ENCODE measurements at places on chromosomes 12 and 14. TPM values are rescaled to one million over a fixed set of nuclear protein-coding genes. Genes with fewer than 3 reads are reported as not detected.

The HVCN1 gene
- 5.5 TPM for total RNA-seq

The SRSF9 gene
- total RNA-seq: 306 TPM

GRCh38 chr12:49505672-49506071 lies 33.2 kb upstream of the KCNH3 start:
- DNase-seq: no peak

The MTRFR gene
- total RNA-seq: 14.8 TPM

DNA sequence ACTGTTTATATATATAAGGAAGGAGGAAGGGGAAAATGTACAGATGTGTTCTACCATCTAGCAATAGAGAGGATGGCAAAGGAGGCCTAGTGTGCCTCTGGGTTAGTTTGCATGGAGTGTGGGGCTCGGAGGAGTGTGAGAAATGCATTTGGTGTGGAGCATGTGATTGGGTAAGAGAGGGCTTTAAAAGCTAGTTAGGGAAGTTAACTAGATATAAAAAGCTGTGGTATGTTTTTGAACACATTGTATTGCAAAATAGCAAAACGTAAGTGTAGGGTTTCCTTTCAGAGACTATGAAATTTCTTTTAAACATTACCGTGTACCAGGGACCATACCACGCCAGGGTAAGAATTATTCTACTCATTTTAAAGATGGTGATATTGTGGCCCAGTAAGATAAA lies 53.3 kb upstream of the STXBP6 start:
- DNase-seq: no peak

The PPP1R12A gene
- total RNA-seq: 93.5 TPM

The CKAP4 gene
- total RNA-seq: 59.6 TPM

The BCDIN3D gene
- total RNA-seq: 3.3 TPM

The PRIMA1 gene
- 2.3 TPM for total RNA-seq

DNA sequence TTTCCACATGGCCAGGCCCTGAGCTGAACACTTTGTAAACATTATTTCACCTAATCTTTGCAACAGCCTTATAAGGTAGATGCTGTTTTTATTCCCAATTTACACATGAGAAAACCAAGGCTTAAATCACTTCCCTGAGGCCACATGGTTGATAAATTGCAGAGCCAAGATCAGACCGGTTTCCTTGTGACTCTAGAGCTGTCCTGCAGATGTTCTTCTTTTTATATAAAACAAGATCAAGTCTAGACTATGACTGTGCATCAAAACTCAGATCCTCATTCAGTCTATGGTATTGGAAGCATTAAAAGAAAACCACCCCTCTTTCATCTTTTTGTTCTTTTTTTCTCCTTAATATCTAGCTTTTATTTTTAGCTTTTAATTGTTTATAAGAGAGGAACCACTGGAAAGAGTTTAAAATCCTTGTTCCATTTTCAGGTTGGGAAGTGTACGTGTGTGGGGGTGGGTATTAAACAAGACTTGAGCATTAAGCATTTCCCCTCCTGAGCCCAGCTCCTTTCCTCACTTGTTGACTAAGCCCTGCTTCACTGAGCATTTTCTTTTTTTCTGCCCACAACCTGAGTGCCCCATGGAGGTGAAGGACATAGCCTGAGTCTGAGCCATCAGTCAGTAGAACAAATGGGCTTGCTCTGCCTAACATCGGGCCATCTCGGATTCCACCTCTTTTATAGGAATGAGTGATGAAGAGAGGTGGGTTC lies 45.4 kb downstream of the GPATCH2L start:
- no peak for DNase-seq

The VCPKMT gene
- 13.5 TPM for total RNA-seq

The RD3L gene
- not detected for total RNA-seq

The LHX5 gene
- total RNA-seq: 2.1 TPM

The FAM90A1 gene
- total RNA-seq: 0.09 TPM

The ASCL1 gene
- total RNA-seq: 0.20 TPM

The PCED1B gene
- 3.3 TPM for total RNA-seq

DNA sequence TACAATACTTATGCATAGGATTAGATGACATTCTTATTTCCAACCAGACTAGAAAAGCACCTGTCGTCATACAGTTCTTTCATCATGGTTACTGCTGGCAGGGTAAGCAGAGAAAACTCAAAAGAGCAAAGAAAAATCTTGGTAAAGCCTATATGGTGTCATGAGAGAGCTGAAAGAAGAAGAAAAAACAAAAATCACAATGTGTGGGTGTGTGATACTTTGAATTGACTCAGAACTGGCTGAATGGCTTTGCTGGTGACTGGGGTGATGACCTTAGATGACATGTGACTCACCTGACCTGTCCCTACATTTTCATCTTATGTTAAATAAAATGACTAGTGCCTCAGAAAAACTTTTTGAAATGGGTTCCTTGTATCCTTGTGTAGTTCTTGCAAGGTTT lies 278.1 kb upstream of the LMO3 start:
- DNase-seq: no peak

DNA sequence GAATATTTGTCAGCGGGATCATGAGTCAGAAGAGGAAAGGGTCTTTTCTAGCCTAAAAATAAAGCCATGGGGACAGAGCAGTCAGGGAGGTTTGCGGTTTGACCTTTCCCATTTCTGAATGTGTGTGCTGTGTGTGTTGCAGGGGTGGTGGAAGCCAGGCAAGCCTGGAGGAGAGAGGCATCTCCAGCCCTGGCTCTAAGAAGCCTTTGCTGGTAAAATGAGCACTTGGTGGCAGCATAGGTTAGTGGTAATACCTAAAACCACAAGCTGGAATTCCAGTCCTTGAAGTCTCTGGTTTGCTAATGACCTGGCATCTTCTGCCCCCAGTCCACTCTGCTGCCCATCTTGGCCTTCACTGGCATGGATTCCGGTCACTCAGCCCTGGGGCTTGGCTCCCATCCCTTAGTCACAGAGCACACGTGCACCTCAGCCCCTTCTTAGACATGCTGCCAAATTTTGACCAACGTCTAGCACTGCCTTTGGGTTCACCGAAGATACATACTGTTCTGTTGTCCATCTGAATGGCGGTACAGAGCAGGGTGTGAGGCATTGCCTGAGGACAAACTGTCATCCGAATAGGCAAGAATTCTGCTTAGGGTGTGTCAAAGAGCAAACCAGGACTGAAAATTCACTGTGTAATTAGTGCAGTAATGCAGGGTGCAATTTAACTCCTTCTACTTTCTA lies 52.7 kb downstream of the KCNA5 start:
- no peak for DNase-seq

The SLC17A8 gene
- not detected for total RNA-seq

GRCh38 chr12:94754653-94755052 lies 104.3 kb upstream of the TMCC3 start:
- DNase-seq: no peak

The TAPBPL gene
- total RNA-seq: 1.4 TPM

DNA sequence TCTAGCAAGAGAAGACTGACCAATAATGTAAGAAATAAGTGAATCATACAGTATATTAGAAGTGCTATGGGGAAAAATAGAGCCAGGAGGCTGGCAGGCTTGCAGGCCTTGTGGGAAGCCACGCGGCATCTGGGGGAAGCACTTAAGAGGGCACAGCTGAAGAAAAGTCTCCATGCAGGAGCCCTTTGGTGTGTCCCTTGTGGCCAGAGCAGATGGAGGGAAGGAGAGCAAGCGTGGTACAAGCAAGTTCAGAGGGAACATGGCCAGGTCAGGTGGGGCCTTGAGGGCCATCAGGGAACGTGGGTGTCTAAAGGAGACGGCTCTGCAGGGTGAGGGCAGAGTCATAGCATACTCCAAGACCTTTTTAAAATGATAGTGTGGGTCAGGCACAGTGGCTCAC lies 51.7 kb downstream of the LRRC74A start:
- no peak for DNase-seq

The MOK gene
- total RNA-seq: 3.0 TPM

The PRH2 gene
- not detected for total RNA-seq

DNA sequence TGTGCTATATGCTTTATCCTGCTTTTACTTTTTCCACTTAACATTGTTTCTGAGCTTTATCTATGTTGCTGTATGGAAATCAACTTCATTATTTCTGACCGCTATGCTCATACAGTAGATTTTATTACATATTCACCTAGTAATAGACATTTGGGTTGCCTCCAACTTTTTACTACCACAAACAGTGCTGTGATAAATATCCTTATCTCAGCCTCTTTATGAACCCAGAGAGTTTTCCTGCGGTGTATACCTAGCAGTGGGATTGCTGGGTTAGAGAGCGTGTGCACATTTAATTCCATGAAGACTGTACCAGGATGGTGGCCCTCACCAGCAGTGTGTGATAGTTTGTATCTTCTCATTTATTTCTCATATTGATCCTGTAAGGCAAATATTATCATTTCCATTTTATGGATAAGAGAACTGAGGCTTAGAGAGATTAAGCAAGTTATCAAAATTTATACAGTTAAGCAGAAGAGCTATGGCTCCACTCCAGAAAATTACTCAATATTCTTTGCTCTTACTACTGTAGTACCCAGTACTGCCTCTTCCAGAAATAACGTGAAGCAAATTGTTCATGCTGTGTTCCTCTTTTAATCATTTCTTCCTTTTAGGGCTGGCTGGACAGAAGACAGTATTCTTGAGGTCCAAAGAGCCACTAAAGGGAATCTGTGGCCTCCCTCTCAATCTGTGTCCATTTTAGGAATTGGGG lies 26.3 kb upstream of the CISTR start:
- DNase-seq: no peak

DNA sequence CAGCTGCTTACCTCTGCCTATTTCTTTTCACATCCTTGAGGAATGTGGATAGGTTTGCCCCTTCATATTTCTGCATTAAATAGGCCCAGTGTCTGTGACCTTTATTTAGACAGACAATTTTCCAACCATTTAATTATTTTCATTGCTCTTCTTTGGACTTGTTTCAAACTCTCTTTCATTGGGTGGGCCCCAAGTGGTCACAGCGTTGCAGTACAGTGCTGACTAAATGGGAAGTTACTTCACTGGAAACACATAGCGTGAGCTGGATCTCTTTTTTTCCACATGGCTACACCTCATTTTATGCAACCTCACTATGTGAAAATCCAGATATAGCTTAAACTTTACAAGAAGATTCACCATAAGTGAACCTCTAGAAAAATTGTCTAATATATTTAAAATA lies 438.9 kb downstream of the ADAMTS20 start:
- no peak for DNase-seq

DNA sequence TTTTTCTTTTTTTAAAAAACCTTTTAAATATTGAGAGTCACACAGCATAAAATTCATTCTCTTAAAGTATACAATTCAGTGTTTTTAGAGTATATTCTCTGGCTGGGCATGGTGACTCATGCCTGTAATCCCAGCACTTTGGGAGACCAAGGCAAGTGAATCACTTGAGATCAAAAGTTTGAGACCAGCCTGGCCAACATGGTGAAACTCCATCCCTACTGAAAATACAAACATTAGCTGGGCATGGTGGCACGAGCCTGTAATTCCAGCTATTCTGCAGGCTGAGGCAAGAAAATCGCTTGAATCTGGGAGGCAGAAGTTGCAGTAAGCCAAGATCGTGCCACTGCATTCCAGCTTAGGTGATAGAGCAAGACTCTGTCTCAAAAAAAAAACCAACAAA lies 68.4 kb upstream of the BCAT1 start:
- DNase-seq: no peak

The GALNT4 gene
- total RNA-seq: 3.1 TPM

The CLEC4C gene
- 0.26 TPM for total RNA-seq

The KRT73 gene
- total RNA-seq: not detected

- DNase-seq: no peak
These were observed 17.1 kb upstream of the TSPAN11 start for GRCh38 chr12:30909349-30910037.

DNA sequence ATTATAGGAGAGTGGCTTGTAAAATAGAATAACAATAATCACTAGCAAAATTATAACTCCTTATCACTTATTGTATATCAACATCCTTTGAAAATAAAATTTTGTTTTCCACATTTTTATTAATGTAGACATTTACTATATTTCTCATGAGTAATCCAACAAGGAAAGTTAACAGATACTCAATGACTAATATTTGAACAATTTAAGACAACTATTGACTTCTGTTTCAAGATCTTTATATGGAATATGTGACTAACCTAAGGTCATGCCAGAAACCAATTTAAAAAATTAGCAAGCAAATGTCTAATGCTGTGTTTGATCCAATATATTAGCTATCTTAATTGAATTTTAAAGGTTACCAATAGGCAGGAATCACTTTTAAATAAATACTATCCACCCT lies 638.5 kb upstream of the FLRT2 start:
- DNase-seq: no peak

DNA sequence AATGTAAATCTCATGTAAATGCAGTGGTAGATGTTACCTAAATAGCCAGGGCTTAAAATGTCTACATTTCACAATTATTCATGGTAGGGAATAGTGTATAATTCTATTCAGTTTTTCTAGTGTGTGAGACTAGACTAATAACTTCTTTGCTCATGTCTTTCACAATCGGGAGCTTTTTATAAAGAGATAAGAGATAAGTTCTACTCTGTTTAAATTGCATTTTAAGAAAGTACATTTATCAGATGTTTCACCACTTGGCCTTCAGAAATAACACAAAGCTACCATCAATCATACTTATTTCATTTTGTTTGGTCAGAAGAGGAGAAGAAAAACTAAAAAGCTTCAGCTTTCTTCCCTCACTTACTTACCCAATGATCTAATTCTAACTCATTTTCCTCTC lies 725.5 kb upstream of the FLRT2 start:
- DNase-seq: no peak

- no peak for DNase-seq
These were observed 46.5 kb upstream of the RTL1 start for GRCh38 chr14:100950024-100950423.

The RASSF8 gene
- 40.6 TPM for total RNA-seq
